Esophagus squamous epithelium (tissue), 5 donors: ENCODE measurements at places on chromosomes 7 and 10.

DNA sequence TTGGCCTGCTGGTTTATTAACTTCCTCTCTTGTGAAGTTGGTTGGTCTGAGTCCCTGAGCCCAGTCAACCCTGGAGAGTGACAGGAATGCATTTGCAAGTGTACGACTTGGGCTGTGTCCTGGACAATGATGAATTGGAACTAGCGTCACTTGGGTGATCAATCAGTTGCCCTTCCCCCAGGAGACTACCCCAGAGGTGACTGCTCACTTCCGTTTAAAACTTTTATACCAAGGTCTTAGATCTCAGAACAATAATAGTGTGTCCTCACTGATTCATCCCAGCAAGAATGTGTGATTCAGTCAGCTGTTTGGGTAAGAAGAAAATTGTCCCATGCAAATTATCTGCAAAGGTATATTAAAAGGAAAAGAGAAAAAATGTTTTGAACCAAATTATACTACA lies 102.9 kb upstream of the ARMC3 start:
- DNase-seq: no peak

- DNase-seq: no peak
Observed at GRCh38 chr10:119667562-119668328, 16.6 kb downstream of the BAG3 start.

GRCh38 chr7:36916116-36916515 lies 191.8 kb upstream of the AOAH start:
- DNase-seq: no peak

DNA sequence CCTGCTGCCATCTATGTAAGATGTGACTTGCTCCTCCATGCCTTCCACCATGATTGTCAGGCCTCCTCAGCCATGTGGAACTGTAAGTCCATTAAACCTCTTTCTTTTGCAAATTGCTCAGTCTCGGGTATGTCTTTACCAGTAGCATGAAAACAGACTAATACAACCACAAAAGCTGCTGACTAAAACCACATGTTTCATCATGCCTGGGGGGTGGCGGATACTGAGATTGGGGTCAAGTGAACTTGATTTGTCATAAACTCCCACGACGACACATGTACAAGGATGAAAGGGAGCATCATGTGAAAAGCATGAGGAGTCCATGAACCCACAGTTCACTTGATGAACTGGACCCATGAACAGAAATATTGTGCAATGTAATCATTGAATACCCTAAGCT lies 134.9 kb upstream of the ANK3 start:
- no peak for DNase-seq

DNA sequence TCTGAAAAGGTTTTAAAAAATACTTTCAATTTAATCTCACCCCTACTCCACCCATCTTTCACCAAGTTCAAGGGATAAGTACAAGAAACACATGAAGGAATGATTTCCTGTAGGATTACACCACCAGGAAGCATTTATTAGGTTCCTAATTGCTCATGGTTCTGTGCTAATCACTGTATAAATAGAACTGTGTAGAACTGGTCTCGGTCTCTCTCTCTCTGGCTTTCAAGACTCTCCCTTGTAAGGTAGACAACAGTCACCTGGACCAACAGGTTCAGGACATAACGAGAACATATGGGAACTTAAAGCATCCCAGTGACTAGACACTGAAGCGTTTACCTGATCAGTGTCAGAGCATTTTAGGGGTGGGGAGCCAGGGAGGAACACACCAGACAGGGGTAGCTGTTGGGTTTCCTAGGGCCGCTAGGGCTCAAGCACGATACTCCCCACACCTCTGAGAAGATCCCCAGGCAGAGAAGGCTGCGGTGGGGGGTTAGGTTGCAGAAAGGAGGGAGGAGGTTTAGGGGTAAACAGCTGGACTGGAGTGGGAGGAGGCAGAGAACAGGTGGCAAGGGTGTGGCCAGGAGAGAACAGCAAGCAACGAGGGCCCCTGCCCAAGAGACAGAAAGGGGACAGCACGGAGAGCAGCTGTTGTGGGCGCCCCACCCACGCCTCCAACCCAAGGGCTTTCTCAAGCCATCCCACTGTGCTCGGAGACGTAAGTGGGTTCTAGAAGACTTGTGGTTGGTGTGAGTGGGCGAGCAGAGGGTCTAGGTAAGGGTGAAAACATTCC lies 52.5 kb upstream of the USP6NL start:
- no peak for DNase-seq

- DNase-seq: no peak
Observed at GRCh38 chr10:43880160-43880559, 231.5 kb upstream of the ZNF32 start.

DNA sequence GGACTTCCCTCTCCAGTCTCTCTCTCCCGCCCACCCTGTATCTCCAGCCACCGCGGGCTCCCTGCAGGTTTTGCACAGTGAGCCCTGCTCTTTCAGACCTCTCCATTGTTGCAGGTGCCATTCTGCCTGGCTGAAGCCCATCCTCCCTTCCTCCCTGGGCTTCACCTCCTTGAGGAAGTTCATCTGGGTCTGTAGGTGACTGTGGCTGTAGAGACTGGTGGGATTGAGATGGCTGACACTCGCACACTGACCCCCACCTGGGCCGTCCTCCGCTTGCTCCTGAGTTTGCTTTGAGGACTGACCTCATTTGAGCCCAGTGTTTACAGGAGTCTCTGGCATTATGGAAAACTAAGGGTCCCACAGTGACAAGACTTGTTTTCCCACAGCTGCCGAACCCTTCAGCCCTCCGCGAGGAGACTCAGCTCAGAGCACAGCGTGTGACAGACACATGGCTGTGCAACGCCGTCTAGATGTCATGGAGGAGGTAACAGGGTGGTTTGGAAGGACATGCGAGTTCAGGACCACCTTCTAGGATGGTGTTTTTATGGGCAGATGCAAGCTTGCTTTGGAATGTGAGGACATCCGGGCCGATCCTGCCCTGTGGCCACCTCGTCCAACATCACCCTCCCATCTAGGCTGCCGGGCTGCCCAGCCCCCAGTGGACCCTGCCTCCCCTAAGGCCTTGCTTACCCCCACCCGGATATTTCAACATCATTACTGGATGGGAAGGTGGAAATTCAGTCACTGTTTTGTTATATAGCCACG lies 9.3 kb downstream of the PLAC9 start:
- no peak for DNase-seq

DNA sequence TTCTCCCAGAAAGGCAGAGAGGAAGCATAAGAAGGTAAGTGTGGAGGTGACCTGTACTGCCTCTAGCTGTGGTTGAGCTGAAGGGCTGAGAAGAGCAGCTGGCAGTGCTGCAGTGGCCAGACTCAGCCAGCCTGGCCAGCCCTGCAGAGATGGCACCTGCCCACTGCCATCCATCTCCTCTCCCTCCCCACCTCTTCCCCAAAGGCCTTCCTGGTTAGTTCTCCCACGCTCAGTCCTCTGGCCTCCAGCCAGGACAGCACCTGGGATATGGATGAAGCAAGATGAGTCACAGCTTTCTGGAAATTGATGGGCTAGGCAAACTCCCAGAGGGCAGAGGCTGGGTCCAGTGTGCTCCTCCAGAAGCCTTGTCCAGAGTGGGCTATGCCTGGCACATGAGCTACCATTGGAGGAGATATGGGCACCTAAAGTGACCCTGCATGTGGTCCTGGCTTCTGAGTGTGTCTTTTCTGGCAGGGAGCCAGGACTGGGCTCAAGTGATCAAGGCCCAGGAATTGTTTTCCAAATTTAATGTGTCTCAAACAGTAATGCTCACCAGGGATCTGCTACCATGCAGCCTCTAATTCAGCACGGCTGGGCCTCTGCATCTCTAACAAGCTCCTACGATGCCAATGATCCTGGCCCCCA lies 81.0 kb upstream of the CACUL1 start:
- no peak for DNase-seq

DNA sequence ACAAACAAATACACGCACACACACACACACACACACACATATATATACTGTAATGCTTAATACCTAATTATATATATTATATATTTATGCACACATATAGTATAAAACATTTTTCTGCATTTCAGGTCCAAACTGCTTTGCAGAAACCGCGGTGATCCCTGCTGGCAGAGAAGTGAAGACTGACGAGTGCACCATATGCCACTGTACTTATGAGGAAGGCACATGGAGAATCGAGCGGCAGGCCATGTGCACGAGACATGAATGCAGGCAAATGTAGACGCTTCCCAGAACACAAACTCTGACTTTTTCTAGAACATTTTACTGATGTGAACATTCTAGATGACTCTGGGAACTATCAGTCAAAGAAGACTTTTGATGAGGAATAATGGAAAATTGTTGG lies 138.5 kb downstream of the VWC2 start:
- DNase-seq: no peak

GRCh38 chr10:90372451-90372850 lies 485.4 kb downstream of the HTR7 start:
- DNase-seq: no peak

- no peak for DNase-seq
Observed at GRCh38 chr7:120181499-120181898, 91.5 kb upstream of the KCND2 start.

GRCh38 chr7:95974108-95974507 lies 201.8 kb downstream of the DYNC1I1 start:
- no peak for DNase-seq

DNA sequence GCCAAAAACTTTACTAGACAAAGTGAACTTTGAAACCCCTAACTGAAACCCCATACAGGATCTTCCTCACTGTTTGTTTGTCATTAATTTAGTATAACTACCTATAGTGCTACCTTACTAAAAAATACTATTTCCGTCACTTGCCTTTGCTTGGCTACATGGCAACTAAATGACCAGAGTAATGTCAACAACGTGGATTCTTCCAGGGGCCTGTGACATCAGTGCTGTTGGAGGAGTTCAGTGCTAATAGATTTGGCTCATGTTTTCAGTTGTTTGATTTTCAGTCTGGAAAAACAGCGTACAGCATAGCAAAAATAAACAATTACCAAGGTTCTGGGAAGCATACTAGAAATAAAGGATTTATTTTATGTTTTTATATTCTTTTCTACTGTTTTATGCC lies 3.0 kb upstream of the ASB15 start:
- DNase-seq: no peak

DNA sequence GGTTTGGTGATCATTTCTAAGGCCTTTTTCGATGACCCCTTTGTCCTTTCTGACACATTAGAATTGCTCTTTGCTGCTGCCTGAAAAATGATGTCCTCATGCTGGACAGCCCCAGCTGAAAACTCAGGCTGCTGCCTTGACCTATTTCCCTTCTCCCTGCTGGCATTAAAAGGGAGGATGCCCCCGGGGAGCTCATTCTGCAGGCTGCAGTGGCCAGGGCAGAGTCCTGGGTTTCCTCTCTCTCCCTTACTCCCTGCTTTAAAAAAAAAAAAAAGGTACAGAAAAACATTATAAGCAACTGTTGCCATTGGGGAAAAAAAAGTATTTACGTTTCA lies 35.4 kb downstream of the LRRC4 start:
- no peak for DNase-seq

DNA sequence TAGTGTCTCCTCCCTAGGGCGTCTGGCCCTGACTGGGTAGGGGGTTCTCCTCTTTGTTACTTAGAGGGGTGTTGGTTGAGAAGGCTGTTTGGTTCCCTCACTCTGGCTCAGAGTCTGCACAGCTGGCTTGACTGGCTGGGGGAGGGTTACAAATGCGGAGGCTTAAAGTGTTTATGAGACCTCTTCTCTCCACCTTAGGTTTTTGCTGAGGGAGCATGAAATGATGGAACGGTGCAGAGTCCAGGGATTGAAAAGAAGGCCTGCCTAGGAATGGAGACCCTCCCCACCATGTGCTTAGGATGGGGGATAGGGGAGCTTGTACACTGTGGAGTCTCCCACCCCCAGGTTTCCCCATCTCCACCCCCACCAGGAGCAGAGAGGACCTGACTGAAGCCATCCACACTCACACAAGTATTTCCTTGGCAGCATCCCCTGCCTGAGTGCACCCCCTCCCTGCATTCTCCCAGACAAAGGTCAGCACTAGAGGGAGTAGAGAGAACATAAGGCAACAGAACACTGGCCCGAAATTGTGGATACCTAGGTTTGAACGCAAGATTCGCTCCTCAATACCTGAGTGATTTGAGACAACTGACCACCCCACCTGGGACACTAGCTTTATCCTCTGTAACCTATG lies 1.7 kb upstream of the LDB1 start:
- no peak for DNase-seq

GRCh38 chr10:62501547-62501946 lies 127.4 kb downstream of the ZNF365 start:
- DNase-seq: no peak

GRCh38 chr7:98711945-98712344 lies 94.9 kb downstream of the NPTX2 start:
- no peak for DNase-seq

GRCh38 chr10:62826273-62826672 lies 10.1 kb upstream of the EGR2 start:
- no peak for DNase-seq

DNA sequence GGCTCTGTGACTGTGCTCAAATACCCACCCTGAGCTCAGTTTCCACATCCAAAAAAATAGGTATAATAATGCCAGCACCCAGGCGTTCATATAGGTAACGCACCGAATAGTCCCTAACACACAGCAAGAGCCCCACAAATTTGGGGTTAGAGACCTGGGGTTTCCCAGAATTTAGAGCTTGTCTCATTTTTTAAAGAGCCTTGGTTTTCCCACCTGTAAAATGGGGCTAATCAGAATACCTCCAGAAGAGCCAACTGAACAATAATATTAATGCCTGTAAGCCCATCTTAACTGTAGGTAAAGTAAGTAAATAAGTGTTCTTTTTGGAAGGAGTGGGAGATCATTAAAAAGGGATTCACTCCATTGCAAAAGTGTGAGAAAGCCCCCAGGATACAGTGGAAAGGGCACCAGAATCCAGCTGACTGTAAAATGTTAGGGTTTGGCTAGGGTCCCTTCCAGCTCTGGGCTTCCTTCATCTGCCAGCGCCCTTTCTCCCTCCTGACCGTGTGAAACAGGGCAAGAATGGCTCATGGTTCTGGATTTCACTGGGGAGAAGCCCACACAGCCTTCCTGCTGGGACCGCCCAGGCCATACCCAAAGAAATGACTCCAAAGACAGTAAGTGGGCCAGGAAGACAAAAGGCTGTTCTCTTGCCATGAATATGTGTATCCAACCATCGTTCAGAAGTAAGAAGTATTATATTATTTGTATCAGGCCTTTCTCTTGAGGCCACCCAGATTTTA lies 2.1 kb downstream of the MTURN start:
- DNase-seq: no peak
